SJCRH30 (cell line): ENCODE measurements at places on chromosomes 1 and 21. TPM values are rescaled to one million over a fixed set of nuclear protein-coding genes. Genes with fewer than 3 reads are reported as not detected.

DNA sequence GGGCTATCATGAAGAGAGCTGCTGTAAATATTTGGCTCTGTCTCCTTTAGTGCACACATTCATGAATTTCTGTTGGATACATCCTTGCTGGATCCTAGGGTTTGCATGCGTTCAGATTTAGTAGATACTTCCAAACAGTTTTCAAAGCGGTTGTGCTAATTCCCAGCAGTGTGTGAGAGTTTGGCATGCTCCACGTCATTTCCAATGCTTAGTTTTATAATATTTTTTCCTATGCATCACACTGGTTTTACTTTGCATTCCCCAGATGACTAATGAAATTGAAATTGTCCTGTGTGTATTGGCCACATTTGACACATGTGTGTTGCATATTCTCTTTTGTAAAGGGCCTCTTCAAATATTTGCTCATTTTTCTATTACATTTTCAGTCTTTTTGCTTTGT is 18.5 kb upstream of the AADACL3 start:
- no peak for DNase-seq

DNA sequence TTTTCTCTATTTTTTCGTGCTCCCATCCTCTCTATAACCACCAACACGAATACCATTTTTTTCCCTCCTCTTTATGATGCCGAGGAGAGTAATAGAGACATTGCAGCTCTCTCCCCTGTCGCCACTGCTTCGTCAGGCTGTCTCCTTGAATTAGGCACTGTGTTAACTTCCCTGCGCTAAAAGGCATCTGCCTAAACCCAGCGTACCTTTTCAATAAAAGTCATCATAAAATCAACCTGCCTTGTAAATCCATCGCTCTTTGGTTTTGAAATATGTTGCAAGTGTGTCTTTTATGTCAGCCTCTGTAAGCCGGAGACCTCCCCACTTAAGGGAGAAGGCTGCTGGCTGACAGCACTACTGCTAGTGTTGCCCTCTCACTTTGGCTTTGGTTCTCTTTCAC is 8.7 kb downstream of the RNF220 start:
- no peak for DNase-seq

The PPIAL4G gene
- not detected in 2 replicates for total RNA-seq

The CELA3A gene
- 0.32 TPM in 1 of 2 replicates, not detected in the other for total RNA-seq

GRCh38 chr1:7178741-7179140 is 393.5 kb downstream of the CAMTA1 start:
- no peak for DNase-seq

DNA sequence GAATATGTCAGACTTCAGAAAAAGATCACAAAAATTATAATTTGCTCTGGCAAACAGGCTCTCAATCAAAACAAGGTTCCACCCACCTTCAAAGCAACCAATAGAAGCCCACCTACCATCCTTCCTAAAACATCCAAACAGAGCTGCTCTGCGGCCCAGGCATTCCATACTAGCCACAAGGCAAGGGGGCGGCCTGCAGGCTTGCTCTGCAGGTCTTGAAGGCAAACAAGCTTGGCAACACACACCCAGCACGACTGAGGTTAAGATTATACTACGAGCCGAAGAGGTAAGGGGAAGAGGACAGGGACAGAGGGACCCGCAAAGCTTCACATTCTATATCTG is 207.3 kb downstream of the SLC45A1 start:
- DNase-seq = peak; percentile 70

DNA sequence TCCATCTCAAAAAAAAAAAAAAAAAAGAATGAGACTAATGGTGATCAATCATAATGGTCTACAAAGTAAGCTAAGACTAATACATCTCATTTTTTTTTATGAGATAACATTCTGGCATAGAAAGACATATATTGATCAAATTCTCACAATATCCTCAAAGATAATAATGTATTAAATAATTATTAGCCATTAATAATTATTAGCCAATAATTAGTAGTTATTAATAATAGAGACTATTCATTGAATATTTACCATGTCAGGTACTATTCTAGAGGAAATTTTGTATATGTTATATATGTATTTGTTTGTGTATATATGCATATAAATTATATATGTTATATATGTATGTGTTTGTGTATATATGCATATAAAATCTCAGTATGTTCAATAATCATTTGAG is 137.7 kb upstream of the PTBP2 start:
- DNase-seq = no peak

The S100A8 gene
- not detected in 2 replicates for total RNA-seq

GRCh38 chr1:245229051-245229450 is 74.3 kb downstream of the KIF26B start:
- DNase-seq = no peak

- no peak for DNase-seq
Measured at GRCh38 chr1:27968692-27969091, 8.9 kb downstream of the XKR8 start.

DNA sequence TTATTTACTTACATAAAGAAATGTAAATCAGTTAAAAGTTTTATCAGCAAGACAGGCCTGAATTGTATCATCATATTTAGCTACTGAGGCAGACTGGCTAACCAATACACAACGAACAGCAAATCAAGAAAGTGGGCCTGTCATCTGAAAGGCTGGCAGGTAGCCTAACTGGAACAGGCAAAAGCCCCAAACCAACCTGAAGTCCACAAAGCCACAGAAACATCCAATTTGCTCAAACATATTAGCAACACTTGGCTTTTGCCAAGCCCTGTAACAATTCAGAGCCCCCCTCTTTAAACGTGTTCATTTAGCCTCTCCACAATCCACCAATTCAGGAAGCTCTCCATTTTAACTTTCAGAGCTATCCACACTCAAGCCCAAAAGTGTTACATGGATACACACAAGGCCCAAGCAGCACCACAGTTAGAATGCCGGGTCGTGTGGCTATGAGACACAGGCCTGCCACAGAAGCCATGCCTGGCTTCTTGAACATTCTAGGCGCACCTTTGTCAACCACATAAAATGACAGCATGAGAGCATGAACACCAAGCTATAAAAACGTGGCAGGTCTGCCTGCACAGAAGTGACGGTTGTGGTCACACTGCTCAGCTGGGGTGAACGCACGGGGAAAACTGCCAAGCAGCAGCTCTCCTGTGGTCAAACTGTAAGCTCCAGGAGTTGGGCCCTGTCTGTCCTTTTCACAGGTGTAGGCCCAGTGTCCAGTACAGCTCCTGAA is 49.3 kb downstream of the CD34 start:
- no peak for DNase-seq

The KRTAP19-7 gene
- not detected in 2 replicates for total RNA-seq

DNA sequence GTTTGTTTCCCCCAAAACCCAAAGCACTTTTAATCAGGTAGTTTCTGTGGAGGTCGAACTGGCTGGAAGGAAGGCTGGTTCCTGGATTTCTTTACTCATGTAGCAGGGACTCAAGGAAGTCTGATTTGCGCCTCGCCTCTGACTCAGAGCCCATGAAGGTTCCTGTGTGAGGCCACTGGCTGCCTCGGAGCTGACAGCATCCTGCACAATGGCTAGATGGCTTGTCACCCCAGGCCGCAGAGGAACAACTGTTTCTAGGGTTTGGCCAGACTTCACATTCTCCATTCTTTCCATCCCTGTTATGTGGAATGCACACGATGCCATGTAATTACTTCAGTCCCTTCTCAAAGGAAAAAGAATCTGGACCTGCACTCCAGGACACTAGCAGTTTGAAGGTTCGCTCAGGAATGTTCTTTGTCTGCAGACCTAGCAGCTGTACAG is 39.1 kb upstream of the PRSS38 start:
- peak; percentile 80 for DNase-seq

DNA sequence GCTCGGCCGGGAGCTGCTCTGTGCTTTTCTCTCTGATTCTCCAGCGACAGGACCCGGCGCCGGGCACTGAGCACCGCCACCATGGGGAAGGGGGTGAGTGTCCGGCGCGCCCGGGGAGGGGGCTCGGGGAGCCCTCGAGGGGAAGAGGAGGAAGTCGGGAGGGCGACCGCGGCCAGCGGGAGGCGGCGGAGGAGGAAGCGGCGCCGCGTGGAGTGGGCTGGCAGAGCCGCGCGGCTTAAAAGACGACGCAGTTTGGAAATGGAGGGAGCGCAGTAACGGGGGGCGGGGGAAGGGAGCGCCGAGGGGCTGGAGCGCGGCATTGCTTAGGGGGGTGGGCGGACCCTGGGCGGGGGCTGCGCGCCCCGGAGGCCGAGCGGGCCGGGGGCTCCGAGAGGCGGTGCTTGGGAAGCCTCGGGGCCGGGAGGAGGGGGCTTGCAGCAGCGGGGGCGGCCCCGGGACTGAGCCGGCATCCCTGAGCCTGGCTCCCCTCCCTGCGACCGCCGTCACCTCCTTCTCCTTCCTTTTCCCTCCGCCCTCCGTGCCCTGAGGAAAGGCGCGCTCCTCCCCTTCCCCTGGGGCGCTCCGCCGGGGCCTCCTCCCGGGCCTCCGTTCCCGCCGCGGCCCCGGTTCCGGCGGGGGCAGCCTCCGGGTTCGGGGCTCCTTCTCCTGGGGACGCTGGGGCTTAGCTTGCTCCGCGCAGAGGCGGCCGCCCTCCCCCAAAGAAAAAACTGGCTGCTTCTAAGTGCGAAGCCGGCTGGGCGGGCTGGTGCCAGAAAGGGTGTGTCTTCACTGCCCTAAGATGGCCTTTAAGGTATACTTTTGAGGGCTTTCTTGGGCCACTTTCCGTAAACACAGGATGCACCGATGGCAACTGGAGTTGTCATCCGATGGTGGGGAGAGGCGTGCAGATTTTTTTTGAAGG is 648 bp downstream of the ATP1A1 start:
- peak; percentile 66 for DNase-seq

The CHI3L2 gene
- total RNA-seq = 0.53 and 1.6 TPM in 2 replicates

DNA sequence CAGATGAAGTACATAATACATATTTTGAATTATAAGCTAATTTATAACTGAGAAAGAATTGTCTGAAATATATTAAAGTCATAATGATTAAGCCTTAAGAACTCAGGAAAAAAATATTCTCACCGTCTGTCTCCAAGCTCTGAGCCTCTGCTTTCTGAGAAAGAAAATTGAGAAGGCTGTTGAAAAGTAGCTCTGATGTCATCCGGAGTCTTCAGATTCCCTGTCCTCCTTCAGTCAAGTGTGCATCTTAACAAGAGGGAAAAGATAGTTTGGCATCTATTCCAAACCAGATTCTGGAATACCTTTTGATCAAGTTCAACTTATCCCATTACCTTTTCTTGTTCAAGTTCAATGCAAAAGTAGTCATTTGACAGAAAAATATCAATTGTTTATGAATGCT is 50.6 kb downstream of the NRIP1 start:
- DNase-seq = no peak

DNA sequence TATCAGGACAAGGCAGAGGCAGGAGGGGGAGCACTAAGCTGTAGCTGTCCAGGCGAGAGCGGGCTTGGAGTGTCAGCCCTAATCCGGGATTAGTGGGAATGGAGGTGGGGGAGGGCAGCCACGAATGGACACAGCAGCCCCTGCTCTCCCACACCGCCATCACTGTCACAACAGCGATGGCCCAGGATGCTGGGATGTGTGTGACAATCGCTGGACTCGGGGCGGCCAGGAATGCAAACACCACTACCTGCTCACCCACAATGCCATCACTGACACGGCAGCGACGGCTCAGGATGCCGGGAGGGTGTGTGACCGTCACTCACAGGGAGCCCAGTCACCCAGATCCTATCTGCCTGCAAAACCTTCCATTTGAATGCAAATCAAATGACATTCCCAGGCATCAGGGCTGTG is 2.9 kb downstream of the C2CD2 start:
- DNase-seq = no peak

The ORC1 gene
- 37.3 and 38.9 TPM in 2 replicates for total RNA-seq

The HSD3B1 gene
- total RNA-seq = not detected in 2 replicates

The PCAT6 gene
- total RNA-seq = 0.24 TPM in 1 of 2 replicates, not detected in the other
